B cell (primary cell): ENCODE measurements at places on chromosomes 6 and 20. TPM values are rescaled to one million over a fixed set of nuclear protein-coding genes. Genes with fewer than 3 reads are reported as not detected.

- no peaks in the 10 kb centered on the region for H3K4me1 ChIP-seq
- H3K4me3 ChIP-seq = no peak overlapping the region
- H3K27ac ChIP-seq = no peak overlapping the region
- peaks cover 3% of the 10 kb centered on the region for H3K36me3 ChIP-seq
- H3K27me3 ChIP-seq = no peaks in the 10 kb centered on the region
These were observed 40.2 kb downstream of the HBS1L start for GRCh38 chr6:135014353-135014832.

DNA sequence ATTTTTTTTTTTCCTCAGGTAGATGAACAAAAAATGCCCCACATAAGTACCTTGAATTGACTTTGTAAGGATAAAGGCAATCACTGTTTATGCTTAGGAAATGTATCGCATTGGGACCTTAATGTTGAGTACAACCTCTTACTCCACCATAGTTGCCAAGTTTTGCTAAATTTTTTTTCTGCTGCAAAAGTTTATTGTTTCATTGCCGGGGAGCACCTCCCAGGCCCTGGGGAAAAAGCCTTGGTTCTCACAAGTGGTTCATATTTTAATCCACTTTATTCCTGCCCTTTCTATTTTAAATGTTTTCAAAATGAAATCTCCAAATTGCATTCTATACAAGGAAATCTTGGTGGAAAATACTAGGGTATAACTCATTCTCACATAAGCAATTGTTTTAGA, 52.3 kb upstream of the UTRN start:
- DNase-seq = no peak
- H3K36me3 ChIP-seq = no peaks in the 10 kb centered on the region
- no peaks in the 10 kb centered on the region for H3K27me3 ChIP-seq
- no peaks in the 10 kb centered on the region for H3K4me1 ChIP-seq

- no peaks in the 10 kb centered on the region for H3K27me3 ChIP-seq
- peaks cover 1% of the 10 kb centered on the region for H3K36me3 ChIP-seq
- no peak overlapping the region for H3K4me3 ChIP-seq
- H3K4me1 ChIP-seq = peaks cover 40% of the 10 kb centered on the region
- DNase-seq = peak; percentile 79
- H3K27ac ChIP-seq = peak overlapping the region; percentile 30
These were observed 204.8 kb downstream of the DTNBP1 start for GRCh38 chr6:15458021-15458459.

- H3K4me1 ChIP-seq = peaks cover 10% of the 10 kb centered on the region
- no peak for DNase-seq
- H3K4me3 ChIP-seq = no peak overlapping the region
- H3K27ac ChIP-seq = no peak overlapping the region
- no peaks in the 10 kb centered on the region for H3K36me3 ChIP-seq
- no peaks in the 10 kb centered on the region for H3K27me3 ChIP-seq
These were observed 51.5 kb downstream of the GMDS start for GRCh38 chr6:2193931-2194330.

DNA sequence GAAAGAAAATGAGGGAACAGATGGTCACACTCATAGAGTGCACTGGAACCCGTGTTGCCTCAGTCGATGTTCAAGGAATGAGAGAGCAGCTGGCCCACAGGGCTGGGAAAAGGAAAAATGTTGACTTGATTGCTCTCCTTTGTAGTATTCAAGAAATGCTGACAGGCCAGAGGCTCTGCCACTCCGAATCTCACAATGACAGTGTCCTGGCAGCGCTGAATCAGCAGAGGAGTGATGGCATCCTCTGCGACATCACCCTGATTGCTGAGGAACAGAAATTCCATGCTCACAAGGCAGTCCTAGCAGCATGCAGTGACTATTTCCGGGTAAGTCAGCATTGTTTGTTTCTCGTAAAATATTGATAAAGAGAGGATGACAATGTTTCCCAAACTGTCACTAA, 51.3 kb downstream of the KLHL32 start:
- no peaks in the 10 kb centered on the region for H3K27me3 ChIP-seq
- no peaks in the 10 kb centered on the region for H3K36me3 ChIP-seq
- no peak overlapping the region for H3K27ac ChIP-seq

DNA sequence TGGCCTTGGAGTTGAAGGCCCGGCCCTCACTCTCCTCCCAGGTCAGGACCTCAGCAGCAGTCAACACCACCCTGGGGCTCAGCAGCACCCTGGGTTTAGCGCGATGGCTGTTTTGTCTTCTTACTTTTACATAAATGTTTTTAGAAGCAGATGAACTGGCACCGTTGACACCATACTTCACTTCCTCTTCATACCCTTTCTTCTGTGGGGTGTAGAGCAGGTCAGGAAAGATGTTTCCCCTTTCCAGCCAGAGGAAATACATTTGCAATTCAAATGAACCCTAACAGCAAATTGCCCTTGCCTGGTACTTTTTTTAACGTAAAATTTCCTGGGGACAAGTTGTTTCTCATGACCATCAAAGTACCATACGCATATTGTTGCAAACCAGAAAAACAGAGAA, 54.7 kb upstream of the SNX9 start:
- peak overlapping the region; percentile 84 for H3K27ac ChIP-seq
- DNase-seq = peak; percentile 86
- no peaks in the 10 kb centered on the region for H3K36me3 ChIP-seq

GRCh38 chr6:10894958-10895357, 8.1 kb downstream of the SYCP2L start:
- no peaks in the 10 kb centered on the region for H3K36me3 ChIP-seq
- no peak overlapping the region for H3K27ac ChIP-seq
- H3K4me1 ChIP-seq = no peaks in the 10 kb centered on the region
- peaks cover 14% of the 10 kb centered on the region for H3K27me3 ChIP-seq
- no peak for DNase-seq
- H3K4me3 ChIP-seq = no peak overlapping the region

GRCh38 chr20:20699917-20700316, 12.5 kb downstream of the RALGAPA2 start:
- H3K27me3 ChIP-seq = no peaks in the 10 kb centered on the region
- no peak overlapping the region for H3K4me3 ChIP-seq
- H3K36me3 ChIP-seq = peaks cover 2% of the 10 kb centered on the region
- no peak overlapping the region for H3K27ac ChIP-seq

DNA sequence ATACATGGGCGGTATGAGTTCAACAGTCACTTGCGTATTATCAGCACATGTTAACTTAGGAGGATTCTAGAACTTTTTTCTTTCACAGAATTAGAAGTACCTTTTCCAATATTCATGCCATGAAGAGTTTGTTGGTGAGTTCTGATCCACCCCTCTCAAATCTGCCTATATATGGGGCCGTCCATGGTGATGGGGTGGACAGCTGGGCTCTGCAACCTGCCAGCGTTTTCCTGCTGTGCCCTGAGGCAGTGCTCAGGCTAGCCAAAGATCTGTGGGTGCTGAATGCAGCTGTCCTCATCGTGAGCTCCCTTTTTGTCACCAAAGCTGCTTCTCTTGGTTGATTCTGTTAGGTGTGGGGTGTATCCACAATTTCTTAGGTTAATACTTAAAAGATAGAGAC, 88.7 kb downstream of the THBS2 start:
- DNase-seq = no peak
- H3K27ac ChIP-seq = no peak overlapping the region
- H3K27me3 ChIP-seq = no peaks in the 10 kb centered on the region
- no peaks in the 10 kb centered on the region for H3K36me3 ChIP-seq
- H3K4me1 ChIP-seq = no peaks in the 10 kb centered on the region
- H3K4me3 ChIP-seq = no peak overlapping the region

- peaks cover 12% of the 10 kb centered on the region for H3K4me1 ChIP-seq
- no peak overlapping the region for H3K27ac ChIP-seq
- no peaks in the 10 kb centered on the region for H3K36me3 ChIP-seq
- H3K27me3 ChIP-seq = no peaks in the 10 kb centered on the region
- no peak for DNase-seq
- no peak overlapping the region for H3K4me3 ChIP-seq
These were observed 2.4 kb downstream of the CEP85L start for GRCh38 chr6:118648866-118649554.

DNA sequence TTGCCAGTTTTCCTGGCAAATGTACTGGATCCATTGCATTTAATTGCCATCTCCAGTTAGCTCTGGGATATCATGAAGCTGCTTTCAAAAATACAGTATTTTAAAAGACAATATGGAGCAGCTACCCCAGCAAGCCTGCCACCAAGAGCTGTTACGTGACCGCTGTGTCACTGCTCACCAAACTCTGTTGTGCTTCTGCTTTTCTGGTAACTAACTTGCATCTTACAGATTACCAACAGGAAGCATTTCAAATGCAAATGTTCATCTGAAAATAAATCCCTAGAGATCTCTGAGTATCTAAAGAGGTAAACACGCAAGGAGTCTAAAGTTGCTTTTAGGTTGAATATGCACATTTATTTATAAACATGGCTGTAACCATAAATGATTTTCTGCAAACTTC, 1008.3 kb downstream of the KIF16B start:
- peaks cover 3% of the 10 kb centered on the region for H3K27me3 ChIP-seq
- H3K36me3 ChIP-seq = no peaks in the 10 kb centered on the region
- peak; percentile 51 for DNase-seq
- no peaks in the 10 kb centered on the region for H3K4me1 ChIP-seq
- no peak overlapping the region for H3K4me3 ChIP-seq

DNA sequence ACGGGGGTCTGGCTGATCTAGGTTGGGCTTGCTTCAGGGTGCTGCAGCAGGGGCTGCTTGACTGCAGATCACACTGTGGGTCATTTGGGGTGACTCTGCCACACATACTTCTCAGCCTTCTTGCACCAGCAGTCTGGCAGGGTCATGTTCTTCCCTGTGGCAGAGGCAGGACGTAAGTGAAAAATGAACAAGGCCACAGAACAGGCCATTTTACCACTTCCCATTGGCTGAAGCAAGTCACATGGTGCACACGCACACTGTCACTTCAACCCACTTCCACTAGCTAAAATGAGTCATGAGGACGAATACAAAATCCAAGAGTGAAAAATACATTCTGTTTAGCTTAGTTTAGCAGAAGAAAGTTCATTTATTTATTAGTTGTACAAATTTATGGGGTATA, 168.6 kb upstream of the GGTLC1 start:
- H3K27me3 ChIP-seq = no peaks in the 10 kb centered on the region
- no peaks in the 10 kb centered on the region for H3K36me3 ChIP-seq
- DNase-seq = no peak
- H3K4me3 ChIP-seq = no peak overlapping the region
- H3K4me1 ChIP-seq = no peaks in the 10 kb centered on the region

DNA sequence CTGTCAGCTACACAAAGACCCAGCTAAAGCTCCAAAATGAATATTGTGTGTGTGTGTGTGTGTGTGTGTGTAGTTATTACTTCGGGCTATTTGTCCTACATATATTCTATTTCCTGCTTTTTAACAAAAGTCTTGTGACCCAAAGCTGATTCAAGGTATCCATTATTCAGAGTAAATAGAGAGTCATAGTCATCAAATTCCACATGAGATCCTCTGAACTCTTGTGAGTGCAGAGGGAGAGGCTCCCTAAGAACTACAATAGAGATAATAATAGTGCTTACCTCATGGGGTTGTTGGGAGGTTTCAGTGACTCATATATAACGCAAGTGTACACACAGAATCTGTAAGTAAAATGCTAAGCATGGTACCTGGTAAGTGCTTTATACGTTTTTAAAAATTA, 95.6 kb upstream of the SHLD1 start:
- H3K4me3 ChIP-seq = no peak overlapping the region
- DNase-seq = peak; percentile 50
- peaks cover 77% of the 10 kb centered on the region for H3K4me1 ChIP-seq
- H3K27me3 ChIP-seq = no peaks in the 10 kb centered on the region

- H3K36me3 ChIP-seq = no peaks in the 10 kb centered on the region
- H3K27ac ChIP-seq = no peak overlapping the region
- peaks cover 6% of the 10 kb centered on the region for H3K27me3 ChIP-seq
- no peak overlapping the region for H3K4me3 ChIP-seq
These were observed 66.9 kb upstream of the MAP3K7 start for GRCh38 chr6:90653750-90654149.

- H3K4me3 ChIP-seq = no peak overlapping the region
- no peaks in the 10 kb centered on the region for H3K4me1 ChIP-seq
- peaks cover 49% of the 10 kb centered on the region for H3K36me3 ChIP-seq
- DNase-seq = no peak
- no peaks in the 10 kb centered on the region for H3K27me3 ChIP-seq
These were observed 11.1 kb downstream of the TMEM74B start for GRCh38 chr20:1173698-1174097.

DNA sequence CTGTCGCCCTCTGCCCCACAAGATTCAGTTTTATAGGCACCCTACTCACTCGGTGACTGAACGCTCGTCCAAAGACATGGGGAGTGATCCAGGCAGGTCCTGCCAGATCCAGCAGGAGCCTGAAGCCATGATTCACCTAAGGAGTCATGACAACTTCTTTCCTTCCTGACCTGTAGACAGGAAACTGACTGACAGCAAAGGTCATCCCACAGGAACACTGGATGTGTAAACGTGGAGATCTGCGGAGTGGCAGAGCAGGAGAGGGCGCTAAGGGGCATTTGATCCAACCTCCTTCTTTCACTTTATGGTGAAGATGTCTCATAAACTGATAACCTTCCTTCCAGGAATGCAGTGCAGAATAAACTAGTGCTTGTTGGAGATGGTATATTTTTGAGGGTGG, 192.2 kb downstream of the GJA10 start:
- H3K36me3 ChIP-seq = peaks cover 39% of the 10 kb centered on the region
- H3K4me3 ChIP-seq = no peak overlapping the region
- H3K27ac ChIP-seq = no peak overlapping the region
- no peaks in the 10 kb centered on the region for H3K27me3 ChIP-seq

DNA sequence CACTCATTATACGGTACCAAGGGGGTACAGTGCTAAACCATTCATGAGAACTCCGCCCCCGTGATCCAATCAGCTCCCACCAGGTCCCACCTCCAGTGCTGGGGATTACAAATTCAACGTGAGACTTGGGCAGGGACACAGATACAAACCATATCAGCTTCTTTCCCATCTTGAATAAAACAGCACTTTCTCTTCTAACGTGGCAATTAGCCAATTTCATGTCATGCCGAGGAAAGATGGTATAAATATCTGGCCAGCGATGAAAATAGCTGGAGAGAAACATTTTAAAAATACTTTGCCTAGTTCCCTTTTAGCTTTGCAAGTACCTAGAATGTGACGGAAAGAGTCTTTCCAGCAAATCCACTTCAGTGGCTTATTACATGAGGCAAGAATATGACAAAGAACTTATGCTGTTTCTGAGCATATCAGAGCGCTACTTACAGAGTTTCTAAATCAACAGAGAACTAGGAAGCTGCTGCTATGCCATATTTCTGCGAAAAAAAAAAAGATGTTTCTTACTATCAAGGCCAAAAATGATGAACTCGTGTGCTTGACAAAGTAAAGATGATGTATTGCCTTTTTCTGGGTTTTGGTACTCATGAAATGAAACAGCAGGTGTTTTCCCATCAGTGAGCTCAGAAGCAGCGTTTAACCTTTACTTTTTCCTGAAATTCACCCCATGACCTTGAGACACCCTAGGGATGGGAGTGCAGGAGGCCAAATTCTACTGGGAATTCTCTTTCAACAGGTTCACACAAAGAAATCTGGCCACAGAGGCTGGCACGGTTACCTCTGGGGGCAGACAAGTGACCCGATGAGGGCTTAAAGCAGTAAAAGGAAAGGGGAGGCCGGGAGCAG, 37.9 kb downstream of the AGPAT4 start:
- H3K4me1 ChIP-seq = no peaks in the 10 kb centered on the region
- H3K27ac ChIP-seq = no peak overlapping the region
- no peaks in the 10 kb centered on the region for H3K36me3 ChIP-seq
- H3K27me3 ChIP-seq = no peaks in the 10 kb centered on the region

GRCh38 chr20:2768632-2769015, 31.8 kb downstream of the CPXM1 start:
- H3K27ac ChIP-seq = no peak overlapping the region
- H3K4me3 ChIP-seq = no peak overlapping the region
- no peaks in the 10 kb centered on the region for H3K36me3 ChIP-seq
- DNase-seq = no peak
- no peaks in the 10 kb centered on the region for H3K4me1 ChIP-seq

VGLL2 gene
- not detected in 2 replicates for total RNA-seq

BEND3 gene
- 2.0 and 2.9 TPM in 2 replicates for total RNA-seq

SAMD5 gene
- not detected in 2 replicates for total RNA-seq

PLCB1 gene
- total RNA-seq = 0.34 and 0.47 TPM in 2 replicates

TAGAP gene
- 167 and 171 TPM in 2 replicates for total RNA-seq

LAMA4 gene
- not detected in 2 replicates for total RNA-seq

LST1 gene
- 7.4 and 9.5 TPM in 2 replicates for total RNA-seq
